ENCODE measurements at places on chromosomes 16 and 17. TPM values are rescaled to one million over a fixed set of nuclear protein-coding genes. Genes with fewer than 3 reads are reported as not detected.

The CCL4 gene
- not detected for total RNA-seq

The HAPSTR1 gene
- total RNA-seq = 95.3 TPM

The SBK1 gene
- total RNA-seq = 0.28 TPM

The MYH1 gene
- total RNA-seq = not detected

The KRTAP1-1 gene
- total RNA-seq = not detected

Data from nasal cavity respiratory epithelium epithelial cell of viscerocranial mucosa (primary cell).